ENCODE measurements at places on chromosomes 1 and 21.

GRCh38 chr1:208467151-208467780, 223.1 kb upstream of the PLXNA2 start:
- no peak for DNase-seq
- H3K27ac ChIP-seq, result no peak overlapping the region
- no peaks in the 10 kb centered on the region for H3K27me3 ChIP-seq

- no peaks in the 10 kb centered on the region for H3K4me1 ChIP-seq
- H3K36me3 ChIP-seq, result no peaks in the 10 kb centered on the region
- H3K27me3 ChIP-seq, result no peaks in the 10 kb centered on the region
Observed at GRCh38 chr1:164630626-164631396, 71.8 kb downstream of the PBX1 start.

DNA sequence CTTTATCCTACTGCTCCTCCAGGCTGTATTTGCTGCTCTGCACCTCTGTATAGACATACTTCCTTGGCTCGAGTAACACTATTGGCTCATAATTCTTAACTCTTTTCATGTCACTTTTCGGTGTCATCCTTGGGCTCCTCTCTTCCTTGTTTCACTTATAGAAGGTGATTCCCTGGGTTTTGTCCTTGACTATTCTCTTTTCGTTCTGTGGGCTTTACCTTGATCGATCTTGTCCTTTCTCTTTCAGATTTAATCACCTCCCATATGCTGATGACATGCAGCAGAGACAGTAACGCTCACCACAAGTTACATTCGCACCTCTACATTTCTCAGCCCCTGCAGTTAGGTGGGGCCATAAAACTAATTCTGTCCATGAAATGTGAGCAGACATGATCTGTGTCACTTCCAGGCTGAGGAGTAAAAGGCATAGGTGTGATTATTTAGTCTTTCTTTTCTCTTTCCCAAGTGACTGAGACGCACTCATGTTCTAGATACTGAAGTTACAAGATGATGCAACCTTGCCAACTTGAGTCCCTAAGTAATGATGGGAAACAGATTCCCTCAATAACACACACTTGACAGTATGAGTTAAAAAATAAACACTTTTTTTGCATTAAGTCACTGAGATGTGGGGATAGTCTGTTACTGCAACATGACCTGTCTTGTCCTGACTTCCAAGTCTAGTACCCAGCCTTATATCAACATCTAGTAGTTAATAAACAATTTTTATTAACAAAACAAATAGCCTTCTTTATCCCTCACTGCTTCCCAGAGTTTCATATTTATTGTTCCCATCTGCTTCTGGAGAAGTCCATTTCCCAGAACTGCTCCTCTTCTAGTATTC, 49.9 kb upstream of the HAO2 start:
- peaks cover 4% of the 10 kb centered on the region for H3K4me1 ChIP-seq
- H3K27ac ChIP-seq, result no peak overlapping the region
- no peaks in the 10 kb centered on the region for H3K36me3 ChIP-seq
- no peak for DNase-seq
- no peak overlapping the region for H3K4me3 ChIP-seq

DNA sequence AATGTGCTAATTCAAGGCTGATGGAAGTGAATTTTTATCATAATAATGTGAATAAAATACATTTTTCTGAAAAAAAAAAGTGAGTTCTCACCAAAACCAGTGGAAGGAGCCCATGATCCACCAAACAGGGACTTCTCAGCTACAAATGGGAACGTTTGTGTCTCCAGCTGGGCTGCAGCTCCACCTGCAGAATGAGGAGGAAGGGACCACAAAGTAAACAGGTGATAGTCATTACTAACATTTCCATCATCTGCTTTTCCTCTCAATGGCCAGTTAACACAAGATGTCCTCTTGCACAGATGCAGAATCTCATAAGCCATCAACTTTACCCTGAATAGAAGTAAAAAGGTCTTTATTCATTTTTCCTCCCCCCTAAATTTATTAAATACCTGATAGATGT, 246.2 kb downstream of the MRPL39 start:
- H3K4me1 ChIP-seq, result peaks cover 2% of the 10 kb centered on the region
- peaks cover 2% of the 10 kb centered on the region for H3K36me3 ChIP-seq
- no peak overlapping the region for H3K27ac ChIP-seq
- H3K27me3 ChIP-seq, result no peaks in the 10 kb centered on the region
- no peak overlapping the region for H3K4me3 ChIP-seq
- DNase-seq, result no peak

DNA sequence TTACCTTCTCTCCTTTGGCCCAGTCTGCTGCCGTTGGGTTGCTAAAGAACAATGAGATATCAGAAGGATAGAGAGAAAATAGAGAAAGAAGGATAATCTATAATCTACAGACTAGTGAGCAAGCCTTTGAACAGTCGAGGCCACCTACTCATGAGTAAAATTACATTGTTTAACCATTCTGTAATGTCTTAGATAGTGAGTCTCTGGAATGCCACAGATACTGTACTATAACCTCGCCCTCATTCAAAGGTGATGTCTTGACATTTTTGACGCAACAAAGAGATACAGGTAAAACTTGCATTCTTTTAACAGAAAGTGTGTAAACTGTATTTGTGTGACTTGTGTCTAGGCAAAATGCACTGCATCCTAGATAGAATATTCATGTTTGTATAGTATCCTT, 77.9 kb downstream of the LAMC1 start:
- no peak for DNase-seq
- no peak overlapping the region for H3K27ac ChIP-seq
- no peaks in the 10 kb centered on the region for H3K27me3 ChIP-seq
- H3K36me3 ChIP-seq, result peaks cover 25% of the 10 kb centered on the region
- H3K4me1 ChIP-seq, result peaks cover 14% of the 10 kb centered on the region

DNA sequence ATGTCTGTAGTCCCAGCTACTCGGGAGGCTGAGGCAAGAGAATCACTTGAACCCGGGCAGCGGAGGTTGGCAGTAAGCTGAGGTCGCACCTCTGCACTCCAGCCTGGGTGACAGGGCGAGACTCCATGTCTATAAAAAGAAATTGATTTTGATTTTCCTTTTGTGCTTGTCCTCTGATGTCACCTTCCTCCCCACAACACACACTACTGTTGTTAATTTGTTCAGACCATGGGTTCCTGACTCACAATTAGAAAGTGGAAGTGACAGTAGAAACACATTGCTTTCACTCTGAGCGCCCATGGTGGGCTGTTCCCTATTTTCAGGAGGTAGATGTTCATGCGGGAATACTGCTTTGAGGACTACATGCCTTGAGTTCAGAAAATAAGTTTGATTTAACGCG, 165.5 kb upstream of the KCNJ6 start:
- no peaks in the 10 kb centered on the region for H3K27me3 ChIP-seq
- no peaks in the 10 kb centered on the region for H3K4me1 ChIP-seq
- no peaks in the 10 kb centered on the region for H3K36me3 ChIP-seq
